ENCODE measurements at places on chromosomes 7 and 10. TPM values are rescaled to one million over a fixed set of nuclear protein-coding genes. Genes with fewer than 3 reads are reported as not detected.

FRMD4A gene
- 21.7 TPM for total RNA-seq

TCAF2 gene
- total RNA-seq, result 5.4 TPM

CTAGE6 gene
- not detected for total RNA-seq

GJD4 gene
- total RNA-seq, result not detected

ANKRD22 gene
- total RNA-seq, result 0.44 TPM

LRIT1 gene
- total RNA-seq, result not detected

TRIL gene
- 11.6 TPM for total RNA-seq

TFAM gene
- total RNA-seq, result 11.3 TPM

JCAD gene
- 12.9 TPM for total RNA-seq

Data from cardiac ventricle fibroblast (primary cell).